ENCODE measurements at places on chromosomes 11 and 22.

GRCh38 chr11:94272738-94273313 is 31.6 kb upstream of the IZUMO1R start:
- no peak for DNase-seq

GRCh38 chr11:94731880-94732601 is 36.1 kb upstream of the AMOTL1 start:
- DNase-seq = no peak

DNA sequence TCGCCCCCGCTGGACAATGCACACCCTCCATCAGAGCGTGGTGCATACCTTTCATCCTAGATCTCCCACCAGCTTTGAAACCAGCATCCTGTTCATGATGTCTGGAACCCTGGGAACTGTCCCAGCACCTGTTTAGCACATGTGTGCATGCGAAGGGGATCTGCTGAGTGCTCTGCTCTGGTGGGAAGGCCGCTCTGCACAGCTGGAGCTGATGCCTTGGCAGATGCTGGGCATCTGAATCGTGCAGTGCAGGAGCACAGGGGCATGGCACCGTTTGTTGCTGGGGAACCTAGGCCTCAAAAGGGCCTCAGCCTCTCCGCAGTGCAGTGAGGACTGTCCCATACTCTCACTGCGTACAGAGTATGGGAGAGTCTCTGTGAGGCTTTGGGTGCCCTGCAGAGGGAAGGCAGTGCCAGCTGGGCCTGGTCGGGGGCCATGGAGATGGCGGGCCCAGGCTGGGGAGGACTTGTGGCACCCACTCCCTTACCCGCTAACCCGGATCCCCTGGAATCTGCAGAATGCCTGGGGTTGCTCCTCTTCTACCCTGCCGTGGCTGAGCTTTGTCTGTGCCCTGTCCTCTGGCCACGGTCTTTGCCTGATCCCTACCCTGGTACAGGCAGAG is 72.9 kb upstream of the ATXN10 start:
- no peak for DNase-seq

GRCh38 chr11:9596926-9597464 is 23.5 kb downstream of the WEE1 start:
- no peak for DNase-seq

DNA sequence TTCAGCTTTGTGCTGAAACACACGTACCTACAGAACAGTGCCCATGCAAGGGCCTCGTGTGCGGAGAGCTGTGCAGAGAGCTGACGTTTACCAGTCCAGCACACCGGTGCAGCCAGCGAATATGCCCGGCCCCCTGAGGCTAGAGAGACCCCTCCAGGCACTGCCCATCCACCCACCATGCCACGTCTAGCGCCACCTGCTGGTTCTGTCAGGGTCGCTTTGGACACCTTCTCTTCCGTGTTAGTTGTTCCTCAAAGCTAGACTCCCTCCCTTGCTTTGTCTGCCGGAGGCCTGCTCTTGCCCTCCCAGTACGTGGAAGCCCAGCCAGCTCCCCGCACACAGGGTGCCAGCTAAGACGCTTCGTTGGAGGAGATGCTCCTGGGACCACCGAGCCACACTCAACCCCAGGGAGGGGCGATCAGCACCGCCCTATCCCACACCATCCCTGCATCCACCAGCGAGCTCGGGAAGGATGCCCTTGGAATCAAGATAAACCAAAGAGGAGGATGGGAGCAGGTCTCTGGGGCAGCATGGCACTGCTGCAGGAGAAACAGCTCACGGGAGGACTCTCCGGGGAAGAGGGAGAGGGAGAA is 43.4 kb downstream of the CPT1A start:
- no peak for DNase-seq

DNA sequence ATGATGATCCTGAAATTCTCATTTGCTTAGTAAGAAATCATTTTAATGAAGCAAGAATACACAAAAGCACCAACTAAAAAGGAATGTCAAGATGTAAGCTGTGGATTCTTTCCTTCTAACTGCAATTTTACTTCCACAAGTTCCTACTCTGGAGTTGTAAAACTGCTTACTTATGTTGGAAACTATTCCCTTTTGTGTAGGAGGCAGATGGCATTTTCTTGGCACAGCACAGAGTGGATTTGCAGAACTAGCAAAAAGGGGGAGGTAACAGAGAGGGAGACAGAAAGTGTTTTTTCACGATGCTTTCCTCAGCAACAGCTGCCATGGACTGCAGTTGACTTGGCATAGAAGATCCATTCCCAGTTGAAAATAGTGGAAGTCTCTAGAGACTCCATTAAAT is 1112.0 kb upstream of the RAG2 start:
- DNase-seq = no peak

- peak; percentile 28 for DNase-seq
These were observed 10.7 kb upstream of the MRGPRX2 start for GRCh38 chr11:19071255-19071654.

Measured in T-cell (primary cell).